ENCODE measurements at places on chromosomes 4 and X. TPM values are rescaled to one million over a fixed set of nuclear protein-coding genes. Genes with fewer than 3 reads are reported as not detected.

- no peak for DNase-seq
These were observed 167.1 kb downstream of the NSUN7 start for GRCh38 chr4:40916880-40917279.

DNA sequence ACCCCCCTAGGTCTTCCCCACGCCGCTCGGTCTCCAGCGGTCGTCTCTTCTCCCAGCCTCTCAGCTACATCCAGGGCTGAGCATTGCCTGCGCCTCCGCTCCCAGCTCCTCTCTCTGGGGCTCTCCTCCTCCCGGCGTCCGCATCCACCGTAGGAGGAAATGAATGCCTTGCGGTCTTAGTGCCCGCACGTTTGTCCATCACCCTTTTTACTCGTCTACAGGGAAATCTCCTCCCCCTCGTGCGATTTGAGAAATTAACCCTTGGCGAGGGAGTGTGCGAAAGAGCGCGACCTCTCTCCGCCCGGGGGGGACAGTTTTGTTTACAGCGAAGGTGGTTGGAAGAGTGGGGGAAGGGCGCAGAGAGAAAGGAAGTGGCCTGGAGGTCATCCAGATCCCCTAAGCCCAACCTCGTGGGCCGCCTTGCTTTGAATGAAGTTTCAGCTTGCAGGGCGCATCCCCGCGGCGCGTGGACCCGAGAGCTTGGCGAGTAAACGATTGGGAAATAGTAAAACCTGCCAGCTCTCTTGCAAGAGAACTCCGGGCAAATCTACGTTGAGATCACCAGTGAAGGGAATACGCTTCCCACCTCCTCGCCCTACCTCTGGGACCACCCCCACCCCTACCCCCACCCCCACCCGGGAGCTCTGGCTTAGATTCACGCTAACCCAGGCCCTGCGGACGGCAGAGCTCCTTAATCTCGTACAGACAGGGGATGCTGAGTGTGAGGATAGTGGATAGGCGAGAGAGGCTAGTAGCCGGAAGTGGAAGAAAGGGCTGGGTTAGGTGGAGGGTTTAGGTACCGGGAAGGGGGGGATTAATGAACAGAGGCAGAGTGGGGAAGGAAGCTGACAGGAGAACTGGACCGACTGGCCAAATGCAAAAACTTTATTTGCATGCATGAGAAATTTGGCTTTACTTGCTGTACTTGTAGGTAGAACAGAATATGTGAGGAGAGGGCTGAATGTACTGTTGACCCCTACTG, at the start of gene ELOVL6:
TSS of gene ELOVL6 (minus strand) at position 181 of the 982 bp plus-strand sequence. CDS start 280 bp downstream, outside the sequence.
- peak; percentile 66 for DNase-seq

GRCh38 chr4:149896432-149896831, 80.8 kb upstream of the IQCM start:
- DNase-seq: no peak

- no peak for DNase-seq
These were observed 15.9 kb downstream of the TMEM192 start for GRCh38 chr4:165096776-165097175.

- no peak for DNase-seq
These were observed 51.7 kb downstream of the PPARGC1A start for GRCh38 chr4:23838131-23838530.

DNA sequence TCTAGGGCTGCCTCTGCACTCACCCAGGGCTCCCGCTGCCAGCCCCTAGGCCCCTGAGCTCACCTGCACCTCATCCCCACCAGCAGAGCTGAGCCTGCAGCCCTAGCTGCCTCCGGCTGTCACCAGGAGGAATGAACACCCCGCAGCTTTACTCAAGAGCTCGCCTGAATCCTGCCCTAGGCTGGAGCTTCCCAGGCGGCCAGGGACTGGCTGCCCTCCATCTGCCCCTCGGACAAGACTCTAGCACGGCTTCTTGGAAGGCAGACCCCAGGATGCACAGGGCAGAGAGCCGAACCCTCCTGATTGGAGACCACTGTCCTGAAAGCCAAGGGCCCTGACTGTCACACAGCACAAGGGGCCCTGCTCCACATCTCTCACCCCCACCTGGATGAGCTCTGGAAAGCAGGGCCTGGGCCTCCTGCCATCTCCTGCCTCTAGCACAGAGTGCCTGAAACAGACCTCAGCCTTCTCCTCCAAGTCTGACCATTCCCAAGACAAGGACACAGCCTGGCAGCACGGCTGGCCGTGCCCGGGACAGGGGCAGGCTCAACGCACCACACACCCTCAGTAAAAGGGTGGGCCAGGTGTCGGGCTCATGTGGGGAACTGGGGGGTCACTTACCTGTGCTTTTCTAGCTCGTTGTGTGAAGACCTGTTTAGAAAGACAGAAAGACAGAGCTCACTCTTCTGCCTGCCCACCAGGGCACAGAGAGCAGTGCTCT, 4.4 kb downstream of the MXD4 start:
- peak; percentile 54 for DNase-seq

DNA sequence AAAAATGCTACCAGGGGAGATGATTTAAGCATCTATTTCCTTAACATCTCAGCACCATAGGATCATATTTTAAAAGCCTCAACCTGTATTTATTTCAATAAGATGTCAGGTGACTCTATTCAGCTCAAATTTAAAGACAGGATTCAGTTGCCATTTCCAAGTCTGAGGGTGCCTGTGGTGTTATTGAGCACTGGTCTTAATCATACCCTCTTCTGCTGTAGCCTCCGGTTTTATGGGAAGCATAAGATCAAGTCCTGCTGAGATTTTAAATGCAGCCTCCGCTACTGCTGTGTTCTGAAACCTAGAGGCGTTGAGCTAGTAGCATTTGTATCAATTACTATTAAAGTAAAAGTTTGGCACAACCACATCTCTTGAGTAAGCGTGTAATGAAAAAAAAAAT, 185.7 kb upstream of the NWD2 start:
- DNase-seq: no peak

GRCh38 chrX:28329156-28329555, 258.1 kb upstream of the IL1RAPL1 start:
- DNase-seq: no peak

GRCh38 chrX:124229374-124229773, 103.1 kb upstream of the TEX13D start:
- no peak for DNase-seq

PNMA6A gene
- 0.80 TPM for polyA plus RNA-seq

FAM156B gene
- 14.9 TPM for polyA plus RNA-seq

PCDH7 gene
- 6.3 TPM for polyA plus RNA-seq

ARR3 gene
- polyA plus RNA-seq: not detected

COL4A6 gene
- polyA plus RNA-seq: 10.9 TPM

BMPR1B gene
- polyA plus RNA-seq: 13.3 TPM

PDLIM3 gene
- 49.5 TPM for polyA plus RNA-seq

PSAPL1 gene
- polyA plus RNA-seq: not detected

MAPK10 gene
- polyA plus RNA-seq: 27.6 TPM

PRAF2 gene
- polyA plus RNA-seq: 51.2 TPM
